ENCODE measurements at places on chromosomes 6 and 20. TPM values are rescaled to one million over a fixed set of nuclear protein-coding genes. Genes with fewer than 3 reads are reported as not detected.

- H3K27ac ChIP-seq, result no peak overlapping the region
- H3K27me3 ChIP-seq, result no peaks in the 10 kb centered on the region
- peaks cover 2% of the 10 kb centered on the region for H3K4me1 ChIP-seq
Measured at GRCh38 chr20:4835244-4836177, 113.8 kb downstream of the PRND start.

DNA sequence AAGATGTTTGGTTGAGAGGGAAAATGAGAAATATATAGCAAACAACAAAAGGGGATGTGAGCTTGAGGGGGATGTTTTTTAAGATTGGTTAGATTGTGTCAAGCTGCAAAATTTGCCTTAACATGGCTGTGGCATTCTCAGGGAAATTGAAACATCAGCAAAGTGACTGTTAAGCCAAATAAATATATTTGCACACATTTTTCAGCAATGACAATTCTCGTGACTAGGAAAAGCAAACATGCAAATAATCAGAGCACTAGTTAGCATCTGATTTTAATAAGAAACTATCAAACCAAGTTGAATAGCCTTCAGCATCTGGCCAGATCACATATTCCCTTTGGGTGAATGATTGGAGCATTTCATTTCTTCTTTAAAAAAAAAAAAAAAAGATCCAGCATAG is 262.8 kb downstream of the TBC1D7 start:
- H3K27me3 ChIP-seq, result no peaks in the 10 kb centered on the region
- no peak overlapping the region for H3K4me3 ChIP-seq
- no peak for DNase-seq

GRCh38 chr6:3878048-3878666 is 29.0 kb downstream of the FAM50B start:
- H3K27me3 ChIP-seq, result peaks cover 7% of the 10 kb centered on the region
- H3K27ac ChIP-seq, result no peak overlapping the region
- DNase-seq, result no peak
- H3K4me3 ChIP-seq, result no peak overlapping the region

- H3K27ac ChIP-seq, result no peak overlapping the region
- H3K4me3 ChIP-seq, result no peak overlapping the region
- peak; percentile 42 for DNase-seq
- no peaks in the 10 kb centered on the region for H3K4me1 ChIP-seq
Measured at GRCh38 chr6:107179004-107179403, 63.7 kb upstream of the BEND3 start.

- no peaks in the 10 kb centered on the region for H3K4me1 ChIP-seq
- no peak overlapping the region for H3K27ac ChIP-seq
- no peaks in the 10 kb centered on the region for H3K27me3 ChIP-seq
- peaks cover 5% of the 10 kb centered on the region for H3K36me3 ChIP-seq
- DNase-seq, result no peak
- H3K4me3 ChIP-seq, result no peak overlapping the region
Measured at GRCh38 chr20:20391766-20392165, 23.9 kb downstream of the INSM1 start.

DNA sequence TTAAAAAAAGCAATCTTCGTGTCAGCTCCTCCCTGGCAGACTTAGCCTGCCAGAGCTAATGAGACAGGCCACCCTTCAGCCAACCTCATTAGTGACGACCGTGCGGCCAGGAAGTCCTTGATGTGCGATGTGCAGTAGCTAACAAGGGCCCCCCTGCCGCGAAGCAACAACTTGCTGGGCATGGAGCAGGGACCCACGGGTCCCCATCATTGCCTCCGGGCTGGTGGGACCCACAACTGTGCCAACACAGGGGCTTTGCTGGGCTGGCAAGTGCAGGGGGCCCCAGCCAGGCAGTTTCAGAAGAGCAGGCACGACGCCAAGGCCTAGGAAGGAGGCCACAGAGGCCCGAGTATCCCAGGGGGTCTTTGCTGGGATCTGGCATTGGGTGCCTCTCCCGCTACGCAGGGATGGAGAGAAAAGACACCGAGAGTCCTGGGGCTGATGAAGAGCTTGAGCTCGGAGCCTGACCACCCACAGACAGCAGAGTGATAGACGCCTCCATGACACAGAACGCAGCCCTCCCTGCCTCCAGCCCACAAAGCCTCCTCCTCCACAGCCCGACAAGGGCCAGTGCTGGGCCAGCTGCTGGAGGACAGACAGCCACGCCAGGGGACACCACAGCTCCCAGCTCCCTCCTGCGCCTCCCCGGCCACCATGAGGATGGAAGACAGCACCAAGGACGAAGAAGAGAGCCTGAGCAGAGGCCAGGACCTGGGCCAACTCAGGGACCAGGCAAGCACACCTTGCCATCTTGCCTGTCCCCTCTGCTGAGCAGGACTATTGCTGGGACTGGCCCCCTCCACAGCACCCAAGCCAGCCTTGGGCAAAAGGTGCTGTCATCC is 96.6 kb downstream of the YTHDF1 start:
- no peak for DNase-seq
- H3K27me3 ChIP-seq, result peaks cover 29% of the 10 kb centered on the region

Gene SLC17A3
- total RNA-seq, result not detected

Gene EYS
- total RNA-seq, result not detected

Gene HLA-DQA1
- 3.9 TPM for total RNA-seq

Gene FRK
- total RNA-seq, result 0.07 TPM

Gene EFCAB8
- 0.92 TPM for total RNA-seq

Gene POLR1H
- total RNA-seq, result 53.0 TPM

Gene ULBP1
- 2.7 TPM for total RNA-seq
